Keratinocyte (primary cell): ENCODE measurements at places on chromosomes 3 and 15.

GRCh38 chr3:30604558-30604957, 1.8 kb upstream of the TGFBR2 start:
- DNase-seq: no peak

DNA sequence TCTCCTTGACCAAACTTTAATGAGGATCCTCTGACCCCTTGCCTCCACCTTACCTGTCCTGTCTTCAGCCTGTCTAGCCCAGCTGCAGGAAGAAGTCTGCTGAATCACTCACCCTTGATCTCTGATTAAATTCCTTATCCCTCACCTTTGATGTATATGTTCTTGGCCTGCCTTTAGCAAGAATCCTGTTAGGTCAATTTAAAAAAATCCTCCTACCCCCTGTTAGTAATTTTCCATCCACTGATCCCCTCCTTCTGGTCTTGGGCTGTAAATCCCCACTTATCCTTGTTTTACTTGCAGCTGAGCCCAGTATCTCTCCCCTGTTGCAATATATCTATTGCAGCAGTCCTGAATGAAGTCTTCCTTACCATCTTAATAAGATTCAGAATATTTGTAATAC, 39.0 kb downstream of the MYH15 start:
- no peak for DNase-seq

DNA sequence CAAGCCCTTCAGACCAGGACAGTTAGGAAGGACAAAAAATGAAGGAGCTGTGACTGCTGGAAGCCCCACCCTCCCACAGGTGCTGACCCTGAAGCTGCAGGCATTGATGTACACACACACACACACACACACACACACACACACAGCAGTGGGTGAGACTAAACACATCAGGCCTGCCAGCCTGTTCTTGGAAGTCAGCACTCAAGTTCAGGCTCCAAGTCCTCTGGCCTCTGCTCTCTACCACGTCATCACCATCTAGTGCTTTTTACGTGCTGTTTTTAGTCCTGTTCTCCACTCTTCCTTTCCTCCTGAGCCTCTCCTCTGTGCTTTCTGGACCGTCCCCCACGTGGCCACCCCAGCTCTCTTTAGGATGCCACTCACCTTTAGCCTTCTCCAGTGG, 5.4 kb upstream of the KBTBD12 start:
- DNase-seq: no peak

- DNase-seq: no peak
Measured at GRCh38 chr3:128359060-128359664, 107.5 kb downstream of the DNAJB8 start.

DNA sequence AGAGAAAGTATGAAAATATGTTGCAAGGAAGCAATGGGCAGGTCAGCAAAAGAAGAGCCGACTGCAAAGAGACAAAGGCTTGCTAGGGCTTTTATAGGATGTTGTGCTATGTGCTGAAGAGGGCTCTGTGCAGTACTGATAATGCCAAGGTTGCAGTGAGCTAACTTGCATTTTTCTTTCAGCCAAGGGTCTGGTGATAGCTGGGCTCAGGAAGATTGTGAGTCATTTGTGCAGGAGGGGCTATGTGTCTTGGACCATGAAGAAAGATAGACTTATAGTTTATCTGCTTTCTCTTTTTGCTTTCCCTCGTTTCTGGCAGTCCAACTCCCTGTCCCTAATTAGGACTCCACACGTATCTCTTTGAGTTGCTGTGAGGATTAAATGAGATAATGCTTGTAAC, 64.5 kb upstream of the LRIG1 start:
- no peak for DNase-seq

GRCh38 chr3:79097964-79098660, 669.7 kb downstream of the ROBO1 start:
- no peak for DNase-seq

DNA sequence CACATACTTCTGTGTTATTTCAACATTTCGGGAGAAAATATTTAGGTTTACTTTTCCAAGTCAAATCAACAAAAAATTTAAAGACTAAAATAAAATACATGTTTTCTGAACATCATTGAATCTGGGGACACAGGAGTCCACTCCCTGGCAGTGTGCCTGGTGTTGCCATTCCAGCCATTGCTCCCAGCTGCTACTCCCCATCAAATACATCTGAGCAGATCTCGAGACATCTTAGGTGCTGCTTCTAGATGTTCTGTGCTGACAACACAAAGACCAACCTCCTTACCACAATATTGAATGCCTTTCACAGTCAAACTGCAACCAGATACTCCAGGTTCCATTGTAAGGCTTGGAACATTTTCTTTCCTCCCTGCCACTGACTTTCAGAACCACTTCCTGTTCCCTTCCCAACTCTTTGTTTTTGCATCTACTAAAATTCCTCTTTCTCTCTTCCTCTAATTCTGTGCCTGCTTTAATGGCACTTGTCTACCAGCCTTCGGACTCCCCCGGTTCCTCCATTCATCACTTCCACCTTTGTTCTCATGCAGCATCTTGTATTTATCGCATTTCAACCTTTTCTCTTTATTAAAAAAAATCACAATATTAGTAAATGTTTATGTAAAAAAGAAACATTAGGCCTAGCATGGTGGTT, 81.1 kb upstream of the SLC4A7 start:
- no peak for DNase-seq
